Caco-2 (cell line): ENCODE measurements at places on chromosomes 4 and X.

GRCh38 chr4:26133840-26134239 is 187.0 kb upstream of the RBPJ start:
- no peak for DNase-seq

DNA sequence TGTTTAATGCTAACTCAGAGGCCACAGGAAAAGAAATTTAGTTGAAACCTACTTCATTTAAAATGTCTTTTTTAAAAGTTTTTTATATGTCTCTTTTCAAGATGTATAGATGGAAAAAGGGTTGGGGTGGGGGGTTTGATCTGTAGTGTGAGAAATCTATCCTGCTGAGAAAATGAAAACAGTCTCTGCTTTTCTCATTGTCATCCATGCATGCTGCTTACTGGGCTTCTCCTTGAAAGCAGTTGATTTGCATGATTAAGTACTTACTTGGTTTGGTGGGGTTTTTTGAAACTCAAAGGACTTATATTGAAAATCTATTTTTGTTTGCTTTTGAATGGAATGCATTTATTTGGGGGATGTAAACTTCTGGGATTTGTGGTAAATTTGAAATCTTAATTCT is 313.6 kb upstream of the DKK2 start:
- no peak for DNase-seq

GRCh38 chr4:94352163-94352562 is 9.5 kb upstream of the HPGDS start:
- no peak for DNase-seq

DNA sequence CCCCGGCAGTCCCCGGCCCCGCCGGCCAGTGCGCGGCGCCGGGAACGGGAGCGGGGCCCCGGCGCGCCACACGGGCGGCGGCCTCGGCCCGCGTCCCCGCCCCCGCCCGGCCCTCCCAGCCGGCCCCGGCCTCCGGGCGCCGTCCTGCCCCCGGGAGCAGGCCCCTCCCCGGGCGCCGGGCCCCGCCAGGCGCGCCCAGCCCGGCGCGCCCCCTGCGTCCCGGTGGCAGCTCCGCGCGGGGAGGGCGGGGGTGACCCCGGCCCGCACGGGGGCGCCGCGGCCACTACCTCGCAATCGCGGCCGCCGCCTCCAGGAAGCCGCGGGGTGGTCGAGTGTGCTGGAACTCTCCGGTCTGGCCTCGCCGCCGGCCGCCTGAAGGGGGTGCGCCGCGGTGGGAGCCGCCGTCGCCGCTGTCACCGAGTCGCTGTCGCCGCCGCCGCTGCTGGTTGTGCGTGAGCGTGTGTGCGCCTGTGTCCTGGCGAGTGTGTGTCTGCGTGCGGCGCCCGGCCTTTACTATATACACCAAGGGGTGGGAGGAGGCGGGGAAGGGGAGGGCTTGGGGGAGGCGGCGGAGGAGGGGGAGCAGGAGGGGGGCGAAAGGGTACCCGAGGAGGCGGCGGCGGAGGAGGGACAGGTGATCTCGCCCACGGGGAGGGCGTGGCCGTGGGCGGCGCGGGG is at the start of gene RAI2:
RAI2 (minus strand) TSS at position 488 of the 678 bp plus-strand sequence. CDS start 59,288 bp downstream, outside the sequence.
- no peak for DNase-seq

GRCh38 chr4:40289366-40290188 is 45.6 kb upstream of the CHRNA9 start:
- no peak for DNase-seq

DNA sequence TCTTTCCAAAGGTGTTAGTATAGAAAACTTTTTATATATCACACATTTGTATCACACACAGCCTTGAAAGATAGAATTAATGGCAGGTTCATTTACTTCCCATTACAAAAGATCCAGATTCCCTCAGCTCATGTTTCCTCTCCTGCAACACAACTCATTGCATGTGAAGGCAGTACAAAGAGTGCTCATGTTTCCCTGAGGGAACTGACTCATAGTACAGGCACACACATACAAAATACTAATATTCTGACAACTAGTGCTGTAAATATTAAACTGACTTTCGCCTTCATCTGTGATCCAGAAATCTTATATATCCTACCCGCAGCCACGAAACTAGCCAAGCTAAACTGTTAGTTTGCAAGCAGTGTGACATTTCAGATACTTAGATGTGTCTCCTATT is 819.8 kb upstream of the PCDH7 start:
- DNase-seq, result no peak

GRCh38 chr4:26365537-26366150 is 44.8 kb downstream of the RBPJ start:
- DNase-seq, result no peak

DNA sequence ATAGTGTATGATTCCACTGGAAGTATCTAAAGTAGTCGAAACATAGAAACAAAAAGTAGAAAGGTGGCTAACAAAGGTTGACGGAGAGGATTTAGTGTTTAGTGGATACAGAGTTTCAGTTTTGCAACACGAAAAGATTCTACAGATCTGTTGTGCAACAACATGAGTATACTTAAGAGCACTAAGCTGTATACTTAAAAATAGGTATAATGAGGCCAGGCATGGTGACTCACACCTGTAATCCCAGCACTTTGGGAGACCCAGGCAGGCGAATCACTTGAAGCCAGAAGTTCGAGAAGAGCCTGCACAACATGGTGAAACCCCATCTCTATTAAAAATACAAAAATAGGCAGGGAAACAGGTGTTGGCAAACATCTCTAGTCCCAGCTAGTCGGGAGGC is 7.9 kb upstream of the ATRX start:
- no peak for DNase-seq

DNA sequence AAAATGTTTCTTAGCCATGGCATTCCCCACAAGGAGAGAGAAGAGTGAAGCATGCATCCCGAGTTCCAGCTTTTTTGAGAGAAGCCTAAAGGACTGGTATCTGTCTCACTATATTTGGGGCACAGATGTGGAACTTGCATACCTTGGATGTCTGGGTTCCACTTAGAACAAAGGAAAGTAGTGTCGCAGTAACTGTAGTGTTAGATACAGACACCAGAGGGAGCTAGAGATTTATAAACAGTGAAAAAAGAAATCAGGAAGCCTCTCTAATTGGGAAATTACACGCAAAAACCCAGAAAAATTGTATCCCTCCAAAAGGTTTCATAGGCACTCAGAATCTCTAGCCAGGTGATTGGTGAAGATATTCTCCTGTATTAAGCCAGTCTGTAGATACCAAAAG is 34.4 kb downstream of the AGTR2 start:
- no peak for DNase-seq

GRCh38 chrX:2732076-2732475 is 19.8 kb upstream of the XG start:
- DNase-seq, result no peak

DNA sequence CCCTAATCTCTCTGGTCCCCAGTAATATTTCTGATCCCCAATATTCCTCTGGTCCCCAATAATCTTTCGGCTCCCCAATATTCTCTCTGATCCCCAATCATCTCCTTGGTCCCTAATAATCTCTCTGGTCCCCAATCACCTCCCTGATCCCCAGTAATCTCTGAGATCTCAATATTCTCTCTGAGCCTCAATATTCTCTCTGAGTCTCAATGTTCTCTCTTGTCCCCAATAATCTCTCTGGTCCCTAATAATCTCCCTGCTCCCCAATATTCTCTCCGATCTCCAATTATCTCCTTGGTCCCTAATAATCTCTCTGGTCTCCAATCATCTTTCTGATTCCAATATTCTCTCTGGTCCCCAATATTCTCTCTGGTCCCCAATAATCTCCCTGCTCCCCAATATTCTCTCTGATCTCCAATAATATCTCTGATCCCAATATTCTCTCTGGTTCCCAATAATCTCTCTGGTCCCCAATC is 17.9 kb downstream of the P2RY8 start:
- DNase-seq, result no peak

DNA sequence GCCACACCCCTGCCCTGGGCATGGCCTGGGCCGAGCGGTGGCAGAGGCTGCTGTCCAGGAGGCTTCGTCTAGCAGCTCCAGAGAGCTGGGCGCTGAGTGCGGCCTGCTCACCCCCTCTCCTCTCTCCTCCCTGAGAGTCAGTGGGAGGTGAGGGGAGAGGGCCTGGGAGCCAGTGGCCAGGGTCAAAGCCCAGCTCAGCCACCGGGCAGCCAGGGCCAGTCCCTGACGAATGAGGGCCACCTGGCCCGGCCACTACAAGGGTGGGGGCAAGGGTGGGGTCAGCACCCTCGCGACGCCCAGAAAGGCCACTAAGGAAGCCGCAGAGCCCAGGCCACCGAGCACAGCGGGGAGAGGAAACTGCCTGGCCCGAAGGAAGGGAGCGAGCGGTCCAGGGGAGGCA is 131.7 kb downstream of the FAM53A start:
- no peak for DNase-seq

DNA sequence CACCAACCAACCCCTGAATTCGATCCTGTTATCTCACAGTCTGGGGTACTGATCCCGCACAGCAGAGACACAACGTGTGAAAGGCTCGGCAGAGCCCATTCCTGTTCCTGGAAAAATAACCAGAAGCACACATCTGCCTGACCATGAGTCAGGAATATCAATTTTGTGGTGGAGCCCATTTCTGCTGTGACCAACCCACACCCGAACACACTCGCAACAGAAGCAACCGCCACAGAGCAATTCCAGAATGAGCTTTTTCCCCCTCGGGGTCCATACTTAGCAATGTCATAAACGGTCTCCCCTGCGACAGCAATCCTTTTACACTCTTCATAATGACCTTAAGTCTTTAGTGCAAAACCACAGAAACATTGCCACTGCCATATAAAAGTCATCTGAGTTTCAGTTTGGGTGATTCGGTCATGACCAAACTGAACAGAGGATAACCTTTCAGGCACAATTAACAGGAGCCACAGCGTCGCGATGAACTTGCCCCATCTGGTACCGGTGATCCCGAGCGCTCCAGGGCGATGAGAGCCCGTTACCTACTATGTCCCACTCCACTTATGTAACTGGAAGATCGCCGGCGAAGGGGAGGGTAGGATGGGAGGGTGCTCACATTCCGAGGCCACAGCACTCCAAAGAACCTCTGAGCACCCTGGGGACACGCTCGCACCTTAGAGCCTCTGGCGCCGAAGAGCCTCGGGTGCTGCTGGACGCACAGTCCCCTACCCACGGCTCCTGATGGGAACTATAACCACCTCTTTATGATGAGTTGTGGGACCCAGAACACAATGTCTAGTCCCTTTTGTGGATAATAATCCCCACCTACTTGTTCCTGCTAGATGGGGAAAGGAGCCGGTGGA is 1.1 kb downstream of the MECP2 start:
- peak; percentile 2 for DNase-seq

DNA sequence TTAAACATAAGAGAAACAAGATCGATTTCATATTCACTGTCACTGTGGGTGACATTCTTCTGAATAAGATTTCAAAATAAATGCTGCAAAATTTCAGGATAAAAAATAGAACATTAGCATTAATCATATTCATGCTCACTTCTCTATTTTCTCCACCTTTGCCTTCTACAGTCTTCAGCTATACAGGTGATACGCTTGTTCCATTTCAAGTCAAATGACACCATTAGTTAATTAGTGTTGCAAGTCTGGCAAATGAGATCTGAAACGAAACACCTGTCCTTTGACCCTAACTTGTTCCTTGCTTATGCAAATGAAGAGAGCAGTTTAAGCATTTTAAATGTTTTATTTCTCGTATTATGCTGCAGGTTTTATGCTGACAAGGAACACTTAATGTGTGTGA is 667.5 kb upstream of the MAGEB2 start:
- DNase-seq, result no peak

DNA sequence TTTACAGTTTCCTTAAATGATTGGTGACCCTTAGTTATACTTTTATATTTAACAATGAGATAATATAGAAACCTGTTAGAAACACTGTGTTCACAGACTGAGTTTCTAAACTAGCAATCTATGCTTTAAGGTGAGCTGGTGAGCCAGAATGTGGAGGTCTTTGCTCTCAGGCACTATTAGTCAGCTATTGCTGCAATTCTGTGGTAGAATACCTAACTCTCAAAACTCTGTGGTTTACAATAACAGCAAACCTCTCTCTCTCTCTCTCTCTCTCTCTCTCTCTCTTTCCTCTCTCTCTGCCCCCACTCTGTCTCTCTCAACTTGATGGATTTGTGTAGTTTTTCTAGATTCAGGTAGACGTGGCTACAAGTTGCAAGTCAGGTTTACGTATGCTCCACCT is 17.6 kb upstream of the LCORL start:
- no peak for DNase-seq

GRCh38 chr4:80486603-80487002 is 151.1 kb downstream of the CFAP299 start:
- DNase-seq, result no peak

DNA sequence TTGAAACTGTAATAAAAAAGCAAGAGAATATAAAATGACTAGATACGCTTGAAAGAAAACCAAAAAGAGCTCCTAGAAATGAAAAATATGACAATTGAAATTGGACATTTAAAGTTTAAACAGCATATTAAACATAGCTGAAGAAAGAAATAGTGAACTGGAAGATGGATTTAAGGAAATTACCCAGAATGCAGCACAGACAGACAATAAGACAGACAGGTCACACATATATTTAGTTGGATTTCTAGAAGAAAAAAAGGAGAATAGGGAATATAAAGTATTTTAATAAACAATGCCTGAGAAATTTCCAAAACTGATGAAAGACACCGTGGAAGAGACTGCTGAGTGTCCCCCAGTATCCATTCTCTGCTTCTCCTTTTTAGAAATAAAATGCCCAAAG is 6.6 kb downstream of the DUSP9 start:
- no peak for DNase-seq

DNA sequence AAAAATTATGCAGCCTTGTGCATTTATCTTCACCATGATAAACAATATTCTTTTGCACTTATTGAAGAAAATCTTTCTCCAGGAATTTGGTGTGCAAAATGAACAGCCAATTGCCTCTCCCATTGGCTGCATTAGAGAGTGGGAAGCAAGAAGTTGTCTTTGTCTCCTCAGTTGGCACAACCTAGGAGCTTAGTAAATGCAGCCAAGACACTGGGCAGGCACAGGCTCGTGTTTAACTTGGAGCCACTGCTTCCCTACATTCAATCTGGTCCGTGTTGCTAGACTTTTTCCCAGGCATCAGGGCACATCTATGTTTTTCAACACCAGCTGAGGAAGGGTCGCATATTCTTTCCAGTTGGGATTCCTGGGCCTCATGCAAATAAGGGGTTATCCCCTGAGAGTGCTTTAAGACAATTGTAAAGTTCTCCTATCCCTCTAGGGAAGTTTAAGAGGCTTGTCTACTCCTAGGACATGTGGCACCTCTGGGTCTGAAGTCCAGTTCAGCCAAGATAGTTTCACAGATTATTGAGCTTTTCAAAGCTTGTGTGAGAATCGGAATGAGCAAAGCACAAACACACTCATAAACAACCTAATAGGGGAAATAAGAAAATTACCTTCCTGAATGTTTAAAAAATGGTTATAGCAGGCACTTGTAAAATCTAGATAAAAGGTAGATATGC is 31.8 kb upstream of the SRD5A3 start:
- no peak for DNase-seq
